ENCODE measurements at places on chromosomes 2 and 18. TPM values are rescaled to one million over a fixed set of nuclear protein-coding genes. Genes with fewer than 3 reads are reported as not detected.

RGPD4 gene
- not detected for total RNA-seq

ZNF385B gene
- not detected for total RNA-seq

- H3K4me1 ChIP-seq, result peaks cover 52% of the 10 kb centered on the region
- DNase-seq, result peak; percentile 66
- no peaks in the 10 kb centered on the region for H3K27me3 ChIP-seq
- H3K4me3 ChIP-seq, result peak overlapping the region; percentile 93
Observed at GRCh38 chr2:55051026-55051866, 995 bp upstream of the RTN4 start.

DNA sequence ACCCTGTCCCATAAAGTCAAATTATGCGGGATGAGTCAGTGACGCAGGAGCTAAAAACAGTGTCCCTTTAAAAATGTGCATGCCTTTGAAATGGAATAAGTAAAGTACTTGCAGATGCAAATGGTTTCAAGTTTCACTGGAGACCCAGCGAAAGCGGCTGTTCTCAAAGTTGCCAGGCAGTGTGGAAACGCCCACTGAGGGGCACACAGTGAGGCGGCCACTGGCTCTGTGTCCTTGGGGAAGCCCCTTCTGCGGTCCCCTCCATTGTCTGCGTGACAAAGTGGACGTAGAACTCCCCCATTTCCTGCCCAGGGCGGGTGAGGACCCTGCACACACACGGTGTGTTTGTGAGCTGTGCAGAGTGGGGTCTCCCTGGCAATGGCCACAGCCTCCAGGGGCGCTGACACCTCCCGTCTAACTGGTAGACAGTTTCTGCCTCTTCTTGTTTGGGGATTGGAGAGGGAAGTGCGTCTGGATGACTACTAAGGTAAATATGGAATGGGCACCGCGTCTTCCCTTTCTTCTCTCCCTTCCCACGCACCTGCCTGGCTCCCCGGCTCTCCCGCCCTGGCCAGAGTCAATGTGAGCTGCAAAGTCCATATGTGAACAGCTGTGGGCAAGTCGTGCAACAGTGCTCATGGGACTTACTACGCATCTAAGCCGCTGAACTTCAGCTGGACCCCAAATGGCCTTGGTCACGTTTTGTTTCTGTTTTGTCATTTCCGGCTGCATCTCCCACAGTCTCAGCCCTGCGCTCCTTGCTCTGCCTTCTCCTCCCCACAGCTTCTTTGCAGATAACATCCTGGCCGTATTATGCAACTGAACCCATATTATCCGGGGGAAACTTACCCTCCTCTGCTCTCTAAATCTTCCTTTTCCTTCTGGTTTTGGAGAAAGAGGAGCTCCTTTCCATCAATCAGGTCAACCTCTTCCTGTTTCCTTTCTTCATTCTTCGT, 33.7 kb upstream of the ZNF516 start:
- no peaks in the 10 kb centered on the region for H3K27me3 ChIP-seq
- DNase-seq, result peak; percentile 70
- H3K4me3 ChIP-seq, result peak overlapping the region; percentile 68

GRCh38 chr2:200735061-200735460, 76.6 kb upstream of the BZW1 start:
- H3K4me1 ChIP-seq, result no peaks in the 10 kb centered on the region
- H3K27ac ChIP-seq, result no peak overlapping the region

ALPG gene
- total RNA-seq, result not detected

DNA sequence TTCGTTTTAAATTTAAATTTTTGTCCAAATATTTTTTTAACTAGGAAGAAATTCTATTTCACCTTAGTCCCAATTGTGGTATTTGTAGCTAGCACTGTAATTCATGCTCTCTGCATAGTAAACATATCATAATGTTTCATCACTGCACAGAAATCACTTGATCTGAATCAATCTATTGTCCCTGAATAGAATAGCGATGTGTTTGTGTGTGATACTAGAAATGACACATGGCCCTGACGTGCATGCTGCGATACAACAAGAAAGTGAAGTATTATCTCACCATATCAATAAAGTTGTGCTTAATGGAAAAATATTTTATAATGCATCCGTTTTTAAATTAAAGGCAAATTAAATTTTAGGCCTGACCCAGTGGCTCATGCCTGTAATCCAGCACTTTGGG, 10.0 kb downstream of the TTL start:
- no peak overlapping the region for H3K4me3 ChIP-seq
- H3K4me1 ChIP-seq, result no peaks in the 10 kb centered on the region
- no peak for DNase-seq
- peaks cover 31% of the 10 kb centered on the region for H3K36me3 ChIP-seq
- no peak overlapping the region for H3K27ac ChIP-seq

TMEM150A gene
- 17.2 TPM for total RNA-seq

SKOR2 gene
- total RNA-seq, result not detected

AFG3L2 gene
- total RNA-seq, result 34.2 TPM

SETBP1 gene
- 3.4 TPM for total RNA-seq

DNA sequence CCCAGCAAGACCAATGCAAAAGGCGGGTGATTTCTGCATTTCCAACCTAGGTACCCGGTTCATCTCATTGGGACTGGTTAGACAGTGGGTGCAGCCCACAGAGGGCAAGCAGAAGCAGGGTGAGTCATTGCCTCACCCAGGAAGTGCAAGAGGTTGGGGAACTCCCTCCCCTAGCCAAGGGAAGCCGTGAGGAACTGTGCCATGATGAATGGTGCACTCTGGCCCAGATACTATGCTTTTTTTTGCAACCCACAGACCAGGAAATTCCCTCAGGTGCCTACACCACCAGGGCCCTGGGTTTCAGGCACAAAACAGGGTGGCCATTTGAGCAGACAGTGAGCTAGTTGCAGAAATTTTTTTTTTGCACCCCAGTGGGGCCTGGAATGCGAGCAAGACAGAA, 662.6 kb upstream of the ACVR2A start:
- no peak for DNase-seq
- no peaks in the 10 kb centered on the region for H3K36me3 ChIP-seq
- H3K27me3 ChIP-seq, result no peaks in the 10 kb centered on the region
- no peak overlapping the region for H3K27ac ChIP-seq
- H3K4me3 ChIP-seq, result no peak overlapping the region

- no peaks in the 10 kb centered on the region for H3K27me3 ChIP-seq
- H3K27ac ChIP-seq, result no peak overlapping the region
- no peak for DNase-seq
- H3K36me3 ChIP-seq, result peaks cover 10% of the 10 kb centered on the region
Observed at GRCh38 chr18:46264255-46264654, 160.1 kb downstream of the HAUS1 start.

SLC8A1 gene
- not detected for total RNA-seq

DNA sequence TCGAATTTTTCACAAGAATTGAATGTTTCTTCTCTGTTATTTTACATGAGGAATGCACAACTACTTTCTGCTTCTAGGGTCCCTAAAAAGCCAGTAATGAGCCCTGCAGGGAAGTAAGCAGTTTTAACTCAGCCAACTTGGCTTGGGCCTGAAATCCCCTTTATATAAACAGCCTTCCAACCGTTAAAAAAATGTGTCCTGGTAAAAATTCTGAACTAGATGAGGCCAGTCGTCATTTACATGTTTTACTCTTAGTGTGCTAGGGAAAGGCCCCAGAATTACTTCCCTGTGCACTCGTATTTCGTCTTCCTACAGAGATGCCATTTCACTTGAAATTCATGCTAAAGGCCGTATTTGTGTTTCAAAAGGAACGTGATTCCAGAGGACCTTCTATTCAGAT, 42.4 kb upstream of the RPE start:
- H3K4me1 ChIP-seq, result no peaks in the 10 kb centered on the region
- no peak overlapping the region for H3K27ac ChIP-seq
- DNase-seq, result no peak
- no peaks in the 10 kb centered on the region for H3K36me3 ChIP-seq
- no peaks in the 10 kb centered on the region for H3K27me3 ChIP-seq
- no peak overlapping the region for H3K4me3 ChIP-seq

- no peak overlapping the region for H3K27ac ChIP-seq
- no peak overlapping the region for H3K4me3 ChIP-seq
- H3K4me1 ChIP-seq, result no peaks in the 10 kb centered on the region
- no peaks in the 10 kb centered on the region for H3K27me3 ChIP-seq
- H3K36me3 ChIP-seq, result no peaks in the 10 kb centered on the region
Observed at GRCh38 chr2:196515608-196516007, 123.9 kb upstream of the CCDC150 start.

GRCh38 chr2:166632616-166633015, 138.6 kb upstream of the SCN7A start:
- no peaks in the 10 kb centered on the region for H3K36me3 ChIP-seq
- DNase-seq, result no peak
- no peak overlapping the region for H3K27ac ChIP-seq

DNA sequence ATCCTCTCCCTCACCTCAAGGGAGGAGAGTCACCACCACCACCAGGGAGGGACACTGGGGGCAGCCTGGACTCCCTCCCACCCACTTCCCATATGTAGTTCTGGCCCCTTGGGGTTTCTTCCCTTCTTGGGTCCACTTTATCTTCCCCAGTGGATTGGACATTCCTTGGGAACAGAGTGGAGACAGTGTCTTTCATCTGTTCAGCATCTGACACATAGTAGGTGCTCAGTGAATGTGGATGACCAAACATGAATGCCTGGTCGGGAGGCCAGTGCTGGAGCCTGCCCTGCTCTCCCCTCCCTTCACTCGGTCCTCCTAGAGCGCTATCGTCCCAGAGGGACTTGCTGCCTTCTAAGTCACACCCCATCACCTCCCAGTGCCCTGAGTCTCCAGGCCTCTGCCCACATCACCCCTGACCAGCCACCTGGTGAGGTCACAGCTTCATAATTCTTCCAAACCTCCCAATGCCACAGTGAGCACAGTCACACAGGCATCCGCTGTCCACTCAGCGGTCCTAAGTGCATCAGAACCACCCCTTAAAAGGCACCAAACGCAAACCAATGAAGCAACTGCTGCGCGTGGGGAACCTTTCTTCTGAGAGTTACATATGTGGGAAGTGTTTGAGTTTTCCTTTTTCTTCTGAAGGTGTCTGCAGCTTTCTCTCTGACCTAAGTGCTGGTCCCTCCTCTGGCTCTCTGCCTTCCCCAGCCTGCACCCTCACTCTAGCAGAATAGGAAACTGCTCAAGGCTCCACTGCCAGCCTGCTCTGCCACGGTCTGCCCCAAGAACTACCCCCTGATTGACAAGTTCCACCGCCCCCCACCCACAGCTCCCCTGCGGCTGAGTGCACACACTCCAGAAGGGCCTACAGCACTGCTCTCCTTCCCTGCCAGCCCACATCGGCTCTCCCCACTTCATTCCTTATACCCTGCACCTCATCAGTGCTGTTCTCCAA, 7.2 kb upstream of the SFXN5 start:
- no peaks in the 10 kb centered on the region for H3K36me3 ChIP-seq
- no peaks in the 10 kb centered on the region for H3K4me1 ChIP-seq
- no peaks in the 10 kb centered on the region for H3K27me3 ChIP-seq
- DNase-seq, result no peak
- H3K27ac ChIP-seq, result no peak overlapping the region

DNA sequence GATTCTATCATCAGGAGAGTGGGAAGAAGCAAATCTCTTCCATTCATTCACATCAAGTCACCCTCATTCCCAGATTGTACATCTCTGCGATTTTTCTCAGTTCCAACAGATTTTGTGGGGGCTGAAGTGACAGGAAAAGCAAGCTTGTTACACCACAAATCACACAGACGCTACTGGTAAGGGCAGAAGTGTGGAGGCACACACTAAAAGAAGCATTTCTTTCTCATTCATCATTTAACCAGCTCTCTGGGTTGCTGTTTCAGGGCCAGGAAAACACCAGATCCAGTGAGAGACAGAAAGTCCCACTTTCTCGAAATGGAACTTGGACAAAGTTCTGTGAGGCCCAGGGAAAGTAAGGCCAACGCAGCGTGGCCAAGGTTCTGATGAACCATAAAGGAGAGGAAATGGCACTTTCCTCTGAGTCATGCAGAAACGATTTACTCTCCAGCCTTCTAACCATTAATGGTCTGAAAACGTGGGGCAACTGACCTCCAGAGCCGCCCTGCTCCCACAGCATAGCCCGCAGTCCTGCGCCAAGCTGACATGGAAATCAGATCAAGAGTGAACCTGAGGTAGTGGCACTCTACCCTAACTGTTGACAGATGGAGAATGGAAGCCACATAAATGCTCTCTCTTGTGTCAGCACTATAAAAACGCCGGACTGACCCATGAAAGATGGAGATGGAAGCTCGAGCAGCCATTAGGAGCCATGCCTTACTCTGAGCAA, 191.0 kb downstream of the C1D start:
- no peaks in the 10 kb centered on the region for H3K36me3 ChIP-seq
- H3K4me1 ChIP-seq, result no peaks in the 10 kb centered on the region
- H3K4me3 ChIP-seq, result no peak overlapping the region
- no peak for DNase-seq

ACSL3 gene
- total RNA-seq, result 98.5 TPM

- peaks cover 16% of the 10 kb centered on the region for H3K4me1 ChIP-seq
- no peaks in the 10 kb centered on the region for H3K27me3 ChIP-seq
- H3K36me3 ChIP-seq, result peaks cover 28% of the 10 kb centered on the region
- H3K4me3 ChIP-seq, result no peak overlapping the region
- DNase-seq, result no peak
- no peak overlapping the region for H3K27ac ChIP-seq
Observed at GRCh38 chr2:241689306-241689705, 2.7 kb upstream of the DTYMK start.

- DNase-seq, result no peak
- H3K36me3 ChIP-seq, result no peaks in the 10 kb centered on the region
- H3K4me3 ChIP-seq, result no peak overlapping the region
- no peak overlapping the region for H3K27ac ChIP-seq
Observed at GRCh38 chr2:19225126-19225525, 133.3 kb downstream of the OSR1 start.

- no peak overlapping the region for H3K4me3 ChIP-seq
- no peaks in the 10 kb centered on the region for H3K36me3 ChIP-seq
- no peaks in the 10 kb centered on the region for H3K4me1 ChIP-seq
- no peak overlapping the region for H3K27ac ChIP-seq
- DNase-seq, result no peak
Observed at GRCh38 chr2:221372159-221372884, 199.8 kb downstream of the EPHA4 start.

GRCh38 chr2:160258492-160258805, 58.4 kb upstream of the ITGB6 start:
- 0 out of 2 replicates have a peak, but pooled peaks cover 2% of the 10 kb centered on the region for H3K27me3 ChIP-seq
- no peaks in the 10 kb centered on the region for H3K36me3 ChIP-seq
- H3K4me1 ChIP-seq, result no peaks in the 10 kb centered on the region
- no peak overlapping the region for H3K27ac ChIP-seq
- no peak for DNase-seq

- H3K4me1 ChIP-seq, result peaks cover 3% of the 10 kb centered on the region
- no peak overlapping the region for H3K27ac ChIP-seq
- DNase-seq, result no peak
- H3K27me3 ChIP-seq, result no peaks in the 10 kb centered on the region
- no peaks in the 10 kb centered on the region for H3K36me3 ChIP-seq
Observed at GRCh38 chr2:208189069-208189809, 591 bp downstream of the C2orf80 start.

GRCh38 chr2:237712477-237713377, 85.3 kb downstream of the LRRFIP1 start:
- DNase-seq, result no peak
- H3K4me1 ChIP-seq, result peaks cover 8% of the 10 kb centered on the region
- H3K27me3 ChIP-seq, result no peaks in the 10 kb centered on the region
- no peak overlapping the region for H3K4me3 ChIP-seq
- H3K27ac ChIP-seq, result no peak overlapping the region

All from Karpas-422 (cell line).